ENCODE measurements at places on chromosomes 2 and 18.

DNA sequence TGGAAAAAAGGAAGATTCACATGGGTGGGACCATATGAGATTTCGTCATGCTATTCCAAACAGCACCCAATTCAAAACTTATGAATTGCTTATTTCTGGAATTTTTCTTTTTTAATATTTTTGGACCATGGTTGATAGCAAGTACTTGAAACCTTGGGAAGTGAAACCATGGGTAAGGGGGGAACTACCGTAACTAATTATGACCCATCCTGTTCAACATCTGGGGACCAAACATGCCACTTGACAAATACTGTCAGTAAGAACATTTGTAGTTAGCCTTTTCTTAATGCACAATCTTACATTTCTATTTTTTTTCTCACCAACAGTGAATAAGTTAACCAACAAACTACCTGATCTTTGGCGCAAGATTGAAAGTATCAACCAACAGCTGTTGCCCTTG is 105.7 kb upstream of the TTC39C start:
- DNase-seq, result no peak

DNA sequence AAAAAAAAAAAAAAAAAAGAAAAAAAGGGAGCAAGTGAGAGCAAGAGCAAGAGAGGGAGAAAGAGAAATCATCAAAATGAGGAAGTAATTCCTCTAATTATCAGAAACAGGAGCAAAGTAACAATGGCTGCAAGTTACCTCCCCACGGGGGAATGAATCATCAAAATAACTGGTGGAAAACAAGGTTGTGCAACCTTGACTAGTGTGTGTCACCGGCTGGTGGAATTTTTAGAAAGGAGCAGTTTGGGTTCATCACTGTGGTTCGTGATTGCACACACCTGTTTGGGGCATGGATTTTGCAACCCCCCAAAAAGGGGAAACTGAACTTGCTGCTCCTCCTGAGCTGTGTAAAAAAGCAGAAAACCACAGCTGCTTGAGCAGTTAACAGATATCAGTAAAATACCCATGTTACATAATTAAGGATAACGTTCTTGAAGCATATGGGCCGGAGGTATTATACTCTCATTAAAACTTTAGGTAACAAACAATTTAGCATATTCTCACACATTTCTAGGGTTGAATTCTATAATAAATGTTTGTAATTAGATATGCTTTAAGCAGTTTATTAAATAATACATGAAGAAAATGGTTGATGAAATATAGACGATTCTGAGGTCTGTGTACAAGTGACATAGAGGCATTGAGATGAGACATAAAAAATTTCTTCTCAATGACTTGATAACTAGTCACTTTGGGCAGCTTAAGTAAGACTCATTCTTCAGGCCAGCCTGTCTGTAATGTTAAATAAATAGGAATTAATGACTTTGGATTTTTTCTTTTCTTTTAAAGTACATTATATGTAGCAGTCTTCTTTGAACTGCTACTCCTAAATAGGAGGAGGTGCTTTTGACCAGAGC is 184.2 kb upstream of the ZEB2 start:
- DNase-seq, result no peak

GRCh38 chr2:107025869-107026380 is 140.0 kb upstream of the ST6GAL2 start:
- DNase-seq, result no peak

GRCh38 chr2:25341011-25341727 is 556 bp downstream of the DNMT3A start:
- DNase-seq, result peak; percentile 76

DNA sequence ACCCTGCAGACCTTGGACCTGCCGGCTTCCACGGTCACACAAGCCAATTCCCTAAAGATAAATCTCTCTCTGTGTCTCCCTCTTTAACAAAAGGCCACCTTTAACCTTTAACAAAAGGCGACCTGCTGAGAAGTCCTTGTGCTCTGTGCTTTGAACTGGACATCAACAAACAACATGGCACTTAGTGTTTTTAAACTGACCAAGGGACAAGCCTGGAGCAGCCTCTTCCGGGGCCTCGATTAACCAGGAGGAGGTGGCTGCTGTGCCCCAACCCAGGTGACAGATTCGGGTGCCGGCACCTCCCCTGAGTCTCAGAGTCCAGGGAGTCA is 135.3 kb downstream of the RTP5 start:
- no peak for DNase-seq

GRCh38 chr2:136495636-136496035 is 269.7 kb upstream of the THSD7B start:
- no peak for DNase-seq

- DNase-seq, result no peak
Observed at GRCh38 chr2:74843433-74843832, 9.5 kb downstream of the HK2 start.

DNA sequence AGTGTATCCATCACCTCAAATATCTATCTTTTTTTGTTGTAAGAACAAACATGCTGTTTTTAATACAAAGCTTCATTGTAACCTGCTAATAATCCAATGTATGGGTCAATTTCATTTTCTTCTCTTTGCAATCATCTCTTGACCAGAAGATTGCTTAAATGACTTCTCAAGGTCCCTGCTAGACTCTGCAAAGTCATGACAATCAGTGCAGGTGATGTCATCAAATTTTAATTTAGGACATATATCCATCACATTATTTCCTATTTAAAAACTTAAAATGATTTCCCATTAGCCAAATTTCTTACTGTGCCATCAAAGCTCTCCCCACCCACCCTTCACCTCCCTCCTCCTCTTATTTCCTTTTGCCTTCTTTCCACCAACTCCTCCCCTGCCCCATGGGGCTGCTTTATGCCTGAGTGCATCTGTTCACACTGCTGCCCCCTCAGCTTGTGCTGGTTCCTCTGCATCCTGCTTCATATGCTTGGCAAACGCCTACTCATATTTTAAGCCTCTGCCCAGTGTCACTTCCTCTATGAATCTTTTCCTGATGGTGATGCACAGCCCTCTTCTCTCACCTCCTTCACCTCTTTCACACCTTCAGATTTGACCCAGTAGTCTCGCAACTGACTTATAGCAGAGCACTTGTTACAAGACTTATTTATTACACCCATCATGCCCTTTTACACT is 20.3 kb downstream of the PLEK start:
- DNase-seq, result no peak

DNA sequence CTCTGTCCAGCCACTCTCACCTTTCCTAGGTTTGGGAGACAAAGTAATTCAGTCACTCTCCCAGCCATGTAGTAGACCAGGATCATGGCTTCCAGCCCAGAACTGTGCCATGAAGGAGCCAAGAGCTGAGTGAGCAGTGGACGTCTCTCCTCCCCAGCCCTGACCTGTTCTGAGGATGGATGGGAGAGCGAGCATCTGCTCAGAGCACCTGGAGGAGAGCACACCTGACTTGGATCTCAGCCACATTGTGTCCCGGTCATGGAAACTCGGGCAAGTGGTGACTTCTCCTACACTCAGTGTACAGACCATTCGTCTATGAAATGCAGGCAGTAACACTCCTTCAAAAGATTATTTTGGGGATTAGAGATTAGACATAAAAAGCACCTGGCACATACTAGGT is 299.7 kb downstream of the TNS1 start:
- DNase-seq, result no peak

- no peak for DNase-seq
Observed at GRCh38 chr18:24877546-24877945, 417.1 kb downstream of the HRH4 start.

All from NCI-H345 (cell line).